ENCODE measurements at places on chromosomes 13 and 19.

DNA sequence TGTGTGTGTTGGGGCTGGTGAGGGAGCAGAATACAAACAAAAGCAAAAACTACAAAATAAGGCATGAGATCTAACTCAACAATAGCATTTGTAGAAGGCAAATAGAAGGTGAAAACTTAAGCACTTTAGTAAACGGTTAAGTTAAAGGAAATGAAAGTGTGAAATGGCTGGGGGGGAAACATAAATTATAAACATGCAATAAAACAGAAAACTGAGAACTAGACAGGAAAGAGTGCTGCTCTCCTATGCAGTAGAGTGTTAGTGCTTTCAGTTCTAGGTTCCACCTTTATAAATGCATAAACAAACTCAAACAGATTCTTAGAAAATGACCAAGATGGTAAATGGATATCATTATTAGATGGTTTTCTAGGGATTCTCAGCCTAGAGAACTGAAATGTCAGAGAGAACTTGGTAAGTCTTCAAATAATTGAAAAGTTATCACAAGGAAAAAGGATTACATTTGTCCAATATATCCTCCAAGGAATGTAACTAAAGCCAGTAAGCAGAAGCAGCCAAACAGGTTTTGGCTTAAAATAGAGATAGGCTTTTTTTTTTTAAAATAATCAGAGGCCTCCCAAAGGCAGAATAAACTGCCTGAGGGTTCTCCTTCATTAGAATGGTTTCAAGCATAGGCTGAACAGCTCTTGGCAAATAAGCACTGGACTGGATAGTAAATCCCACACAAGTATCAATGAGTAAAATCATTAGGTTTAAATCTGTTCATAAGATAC is 23.3 kb downstream of the RBM26 start:
- no peak for DNase-seq
- H3K27ac ChIP-seq, result no peak overlapping the region
- no peak overlapping the region for H3K4me3 ChIP-seq
- no peaks in the 10 kb centered on the region for H3K36me3 ChIP-seq
- H3K27me3 ChIP-seq, result no peaks in the 10 kb centered on the region

GRCh38 chr13:46881621-46882020 is 15.2 kb downstream of the HTR2A start:
- H3K4me3 ChIP-seq, result no peak overlapping the region
- H3K4me1 ChIP-seq, result no peaks in the 10 kb centered on the region
- no peaks in the 10 kb centered on the region for H3K36me3 ChIP-seq
- H3K27ac ChIP-seq, result no peak overlapping the region

- no peak for DNase-seq
- H3K4me3 ChIP-seq, result no peak overlapping the region
- no peaks in the 10 kb centered on the region for H3K27me3 ChIP-seq
- H3K36me3 ChIP-seq, result no peaks in the 10 kb centered on the region
- H3K27ac ChIP-seq, result no peak overlapping the region
These were observed 213.5 kb downstream of the SLC7A1 start for GRCh38 chr13:29382021-29382420.

DNA sequence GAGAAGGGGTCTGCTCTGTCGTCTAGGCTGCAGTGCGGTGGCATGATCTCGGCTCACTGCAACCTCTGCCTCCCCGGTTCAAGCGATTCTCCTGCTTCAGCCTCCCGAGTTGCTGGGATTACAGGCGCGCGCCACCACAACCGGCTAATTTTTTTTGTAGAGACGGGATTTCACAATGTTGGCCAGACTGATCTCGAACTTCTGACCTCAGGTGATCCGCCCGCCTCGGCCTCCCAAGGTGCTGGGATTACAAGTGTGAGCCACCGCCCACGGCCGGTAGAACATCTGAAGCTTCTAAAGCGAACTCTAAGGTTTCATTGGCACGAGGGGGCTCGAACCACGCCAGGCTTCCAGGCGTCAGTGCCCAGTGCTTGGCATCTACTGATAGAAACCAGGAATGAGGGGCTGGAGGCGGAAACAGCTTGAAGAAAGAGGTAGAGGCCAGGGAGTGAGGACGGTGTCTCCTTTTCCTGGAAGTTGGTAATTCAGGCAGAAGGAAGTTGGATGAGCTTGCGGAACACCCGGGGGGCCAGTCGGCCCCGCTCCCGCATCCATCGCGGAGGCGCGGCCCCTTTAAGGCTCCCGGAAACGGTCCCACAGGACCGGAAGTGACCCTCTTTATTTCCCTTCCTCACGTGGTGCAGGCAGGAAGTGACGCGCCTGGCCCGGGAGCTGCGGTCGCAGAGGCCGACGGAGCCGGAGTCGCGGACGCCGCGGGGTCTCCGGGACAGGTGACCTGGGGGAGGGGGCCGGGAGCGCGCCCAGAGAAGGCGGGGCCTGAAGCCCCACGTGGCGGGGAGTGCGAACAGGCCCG is at the start of gene CCDC9:
Gene CCDC9, plus strand, starts transcription at position 647 of the 814 bp plus-strand sequence. CDS start 1,876 bp downstream, outside the sequence.
- peak within 1 kb of the TSS; percentile 94 for H3K27ac ChIP-seq
- H3K36me3 ChIP-seq, result no peaks in the 10 kb centered on the region
- H3K4me3 ChIP-seq, result peak within 1 kb of the TSS; percentile 64
- H3K4me1 ChIP-seq, result peaks cover 13% of the 10 kb centered on the region
- peak; percentile 98 for DNase-seq
- H3K27me3 ChIP-seq, result no peaks in the 10 kb centered on the region

GRCh38 chr19:12945479-12946091 is at the start of gene RAD23A:
RAD23A (plus strand) TSS chr19:12945862; CDS start chr19:12945949, 87 bp downstream.
- H3K36me3 ChIP-seq, result peaks cover 21% of the 10 kb centered on the region
- no peaks in the 10 kb centered on the region for H3K4me1 ChIP-seq
- H3K27me3 ChIP-seq, result no peaks in the 10 kb centered on the region
- DNase-seq, result peak; percentile 97
- H3K27ac ChIP-seq, result peak within 1 kb of the TSS; percentile 99

DNA sequence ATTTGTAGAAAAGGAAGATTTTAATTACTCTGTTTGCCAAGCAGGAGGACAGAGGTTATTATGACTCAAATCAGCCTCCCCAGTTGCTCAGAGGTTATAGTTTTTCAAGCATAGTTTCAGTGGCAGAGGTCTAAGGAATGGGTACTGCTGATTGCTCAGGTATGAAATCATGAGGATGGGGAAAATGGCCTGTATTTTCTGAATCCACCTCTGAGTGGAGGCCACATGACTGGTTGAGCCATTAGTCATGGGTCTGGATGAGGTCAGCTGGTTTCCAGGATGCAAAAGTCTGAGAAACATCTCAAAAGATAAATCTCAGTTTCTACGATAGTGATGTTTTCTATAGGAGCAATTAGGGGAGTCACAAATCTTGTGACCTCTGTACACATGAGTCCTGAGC is 62.8 kb upstream of the CEACAM8 start:
- no peaks in the 10 kb centered on the region for H3K36me3 ChIP-seq
- no peak overlapping the region for H3K27ac ChIP-seq
- H3K4me1 ChIP-seq, result no peaks in the 10 kb centered on the region

DNA sequence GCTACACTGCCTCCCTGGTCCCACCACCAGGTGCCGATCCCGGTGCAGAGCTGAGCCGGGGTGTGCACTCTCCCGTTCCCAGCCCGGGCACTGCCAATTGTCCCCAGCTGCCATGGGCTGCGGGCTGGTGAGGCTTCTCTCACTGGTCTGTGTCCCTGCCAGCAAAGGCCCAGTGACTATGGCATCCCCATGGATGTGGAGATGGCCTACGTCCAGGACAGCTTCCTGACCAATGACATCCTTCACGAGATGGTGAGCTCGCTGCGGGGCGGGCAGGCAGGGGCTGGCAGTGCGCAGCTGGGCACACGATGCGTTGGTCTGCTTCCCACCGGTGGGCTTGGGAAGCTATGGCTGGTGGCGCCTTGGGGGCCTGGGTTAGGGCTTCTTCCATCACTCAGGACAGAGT is 14.6 kb downstream of the MPND start:
- DNase-seq, result no peak
- no peak overlapping the region for H3K27ac ChIP-seq
- no peaks in the 10 kb centered on the region for H3K36me3 ChIP-seq
- no peaks in the 10 kb centered on the region for H3K4me1 ChIP-seq
- H3K4me3 ChIP-seq, result no peak overlapping the region

DNA sequence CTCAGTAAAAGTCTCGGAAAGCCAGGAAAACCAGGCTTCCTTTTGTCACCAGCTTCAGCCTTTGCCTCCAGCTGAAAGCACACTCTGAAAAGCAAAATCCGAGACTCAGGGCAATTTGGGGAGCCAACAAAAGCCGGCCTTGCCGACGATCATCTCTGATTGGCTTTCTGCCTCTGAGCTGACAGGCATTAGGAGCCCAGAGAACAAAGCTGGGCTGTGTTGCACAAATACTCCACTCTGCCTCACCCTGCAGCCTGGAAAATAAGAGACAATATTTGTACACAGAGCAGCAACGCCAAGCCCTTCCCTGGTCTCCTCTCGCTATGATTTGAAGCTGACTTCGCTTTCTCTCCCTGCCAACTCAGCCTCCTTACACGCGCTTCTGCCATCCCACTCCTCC is 46.9 kb downstream of the CACNA1A start:
- no peak overlapping the region for H3K4me3 ChIP-seq
- no peak for DNase-seq
- H3K36me3 ChIP-seq, result no peaks in the 10 kb centered on the region
- peaks cover 37% of the 10 kb centered on the region for H3K27me3 ChIP-seq

DNA sequence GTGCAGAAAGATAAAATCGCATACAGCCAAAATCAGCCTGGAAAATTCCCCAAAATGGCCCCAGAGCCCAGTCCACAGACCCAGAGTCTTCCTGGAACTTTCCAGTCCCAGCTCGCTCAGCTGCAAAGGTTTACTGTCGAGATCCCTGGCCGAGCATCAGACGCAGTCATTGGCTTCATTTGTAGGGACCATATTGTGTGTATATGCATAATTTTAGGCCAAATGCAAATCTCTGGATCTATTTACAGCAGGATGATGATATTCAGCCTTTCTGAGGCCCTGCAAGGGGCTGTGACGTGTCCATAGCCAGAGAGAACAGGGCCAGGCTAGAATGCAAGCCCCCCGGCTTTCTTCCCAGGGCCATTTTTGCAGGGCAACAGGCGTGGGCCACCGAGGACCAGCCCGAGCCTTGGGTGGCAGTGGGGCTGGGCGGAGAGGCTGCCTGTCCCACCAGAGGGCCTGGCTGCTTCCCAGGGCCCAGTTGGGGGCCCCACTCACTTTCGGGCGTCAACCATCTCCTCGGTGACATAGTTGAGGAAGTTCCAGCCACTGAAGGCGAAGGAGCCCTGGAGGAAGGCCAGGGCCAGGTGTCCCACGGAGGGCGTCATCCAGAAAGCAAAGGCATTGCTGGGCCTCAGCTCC is 13.7 kb downstream of the SLC7A10 start:
- no peaks in the 10 kb centered on the region for H3K27me3 ChIP-seq
- no peak overlapping the region for H3K27ac ChIP-seq
- no peak for DNase-seq
- H3K4me3 ChIP-seq, result no peak overlapping the region
- H3K36me3 ChIP-seq, result no peaks in the 10 kb centered on the region

- H3K27me3 ChIP-seq, result no peaks in the 10 kb centered on the region
- no peak overlapping the region for H3K27ac ChIP-seq
- peaks cover 4% of the 10 kb centered on the region for H3K36me3 ChIP-seq
These were observed 18.2 kb downstream of the ZSCAN18 start for GRCh38 chr19:58079792-58080191.

- DNase-seq, result no peak
- H3K27me3 ChIP-seq, result no peaks in the 10 kb centered on the region
- no peaks in the 10 kb centered on the region for H3K4me1 ChIP-seq
These were observed 626.1 kb upstream of the SLITRK6 start for GRCh38 chr13:86425170-86425815.

DNA sequence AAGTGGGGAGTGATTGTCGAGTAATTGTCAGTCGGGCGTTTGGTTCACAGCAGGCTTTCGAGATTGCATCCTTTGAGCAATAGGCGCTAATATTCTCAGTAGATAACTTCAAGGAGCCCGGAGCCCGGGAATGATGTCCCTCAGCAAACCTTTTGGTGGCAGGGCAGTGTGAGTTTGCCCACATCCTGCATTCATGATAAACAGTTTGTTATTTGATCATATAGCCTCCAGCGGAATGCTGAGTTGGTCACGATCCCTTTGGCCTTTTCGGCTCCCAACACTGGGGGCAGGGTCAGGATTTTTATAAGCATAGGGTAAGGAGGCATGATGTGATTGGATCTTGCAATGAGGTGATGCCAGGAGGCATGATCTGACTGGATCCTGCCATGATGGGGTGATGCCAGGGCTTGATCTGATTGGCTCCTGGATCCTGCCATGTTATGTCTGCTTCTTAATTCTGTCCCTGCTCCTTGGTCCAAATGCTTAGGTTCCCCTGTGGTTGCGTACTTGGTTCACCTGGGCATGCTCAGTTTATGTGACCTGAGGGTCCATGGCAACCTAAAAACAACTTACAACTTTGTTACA is 38.2 kb upstream of the IGSF23 start:
- H3K27ac ChIP-seq, result no peak overlapping the region
- no peaks in the 10 kb centered on the region for H3K4me1 ChIP-seq
- no peaks in the 10 kb centered on the region for H3K36me3 ChIP-seq
- no peaks in the 10 kb centered on the region for H3K27me3 ChIP-seq

DNA sequence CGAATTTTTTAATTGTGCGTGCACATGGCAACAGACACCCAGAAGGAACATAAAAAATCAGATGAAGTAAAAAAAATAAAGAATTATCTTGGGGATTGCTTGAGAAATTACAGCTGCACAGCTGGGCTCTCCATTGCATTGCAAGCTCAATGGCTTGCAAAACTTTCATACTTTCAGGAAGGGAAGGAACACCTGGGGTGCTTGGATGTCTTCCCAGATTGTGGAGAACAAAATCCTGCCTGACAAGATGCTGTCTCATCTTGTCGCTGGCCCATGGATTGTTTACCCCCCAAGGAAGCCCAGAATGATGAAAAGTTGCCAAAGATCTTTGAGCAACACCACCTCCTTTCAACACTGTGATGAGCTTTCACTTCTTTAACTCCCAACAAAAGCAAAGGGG is 11.0 kb upstream of the CASP14 start:
- H3K27me3 ChIP-seq, result no peaks in the 10 kb centered on the region
- DNase-seq, result no peak
- H3K27ac ChIP-seq, result peak overlapping the region; percentile 1
- no peaks in the 10 kb centered on the region for H3K36me3 ChIP-seq

GRCh38 chr13:30806784-30807183 is 71.4 kb downstream of the ALOX5AP start:
- H3K27ac ChIP-seq, result peak overlapping the region; percentile 83
- DNase-seq, result no peak
- H3K4me3 ChIP-seq, result no peak overlapping the region
- H3K4me1 ChIP-seq, result peaks cover 18% of the 10 kb centered on the region

DNA sequence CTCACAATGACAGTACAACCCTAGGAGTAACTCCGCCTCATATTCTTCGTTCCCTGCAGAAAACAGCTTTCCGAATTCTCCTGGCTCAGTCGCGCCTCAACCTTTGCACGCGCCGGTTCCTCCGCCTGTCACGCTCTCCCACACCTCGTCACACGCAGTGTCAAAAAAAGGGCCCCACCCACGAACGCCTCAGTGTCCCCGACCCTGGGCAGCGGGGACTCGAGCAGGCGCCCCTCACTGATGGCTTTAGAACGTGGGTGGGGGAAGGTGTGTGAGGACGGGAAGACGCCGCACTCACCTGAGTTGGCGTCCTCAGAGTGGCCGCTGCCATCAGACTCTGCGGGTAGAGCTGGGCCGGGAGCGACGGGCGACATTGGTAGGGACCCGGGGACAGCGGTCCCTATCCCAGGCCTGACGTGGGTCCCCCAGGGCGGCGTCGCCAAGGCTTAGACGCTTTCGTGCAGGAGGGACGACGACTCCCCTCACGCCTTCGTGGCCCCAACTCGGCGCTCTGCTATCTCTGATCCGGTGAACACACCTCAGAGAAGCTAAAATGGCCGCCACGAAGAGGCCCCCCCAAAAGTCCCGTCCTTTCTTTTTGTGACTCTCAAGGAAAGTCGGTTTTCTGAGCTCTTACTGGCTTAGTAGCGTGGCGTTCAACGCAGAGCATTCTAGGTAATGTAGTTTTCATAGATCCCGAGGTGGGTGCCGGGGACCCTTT is at the start of gene ZNF154:
Gene ZNF154, minus strand, starts transcription at position 564 of the 721 bp plus-strand sequence. Its CDS starts 233 bp downstream, at position 331.
- H3K4me3 ChIP-seq, result peak within 1 kb of the TSS; percentile 80
- DNase-seq, result no peak
- H3K36me3 ChIP-seq, result peaks cover 1% of the 10 kb centered on the region
- H3K27me3 ChIP-seq, result no peaks in the 10 kb centered on the region
- H3K27ac ChIP-seq, result peak within 1 kb of the TSS; percentile 88
